ENCODE measurements at places on chromosomes 3 and 15.

- no peak for DNase-seq
These were observed at the start of gene TMEM158 for GRCh38 chr3:45226206-45226915. Gene TMEM158 (minus strand): TSS chr3:45226287. CDS start chr3:45226027, 260 bp downstream.

GRCh38 chr3:184672977-184673870, 38.6 kb downstream of the MAGEF1 start:
- DNase-seq: no peak

GRCh38 chr3:77342688-77343087, 302.8 kb downstream of the ROBO2 start:
- DNase-seq: no peak

GRCh38 chr3:103134023-103134724, 699.4 kb downstream of the ZPLD1 start:
- DNase-seq: no peak

GRCh38 chr3:99625237-99625622, 13.2 kb upstream of the COL8A1 start:
- DNase-seq: no peak

- DNase-seq: no peak
These were observed 88.1 kb downstream of the IQSEC1 start for GRCh38 chr3:12985148-12985547.

DNA sequence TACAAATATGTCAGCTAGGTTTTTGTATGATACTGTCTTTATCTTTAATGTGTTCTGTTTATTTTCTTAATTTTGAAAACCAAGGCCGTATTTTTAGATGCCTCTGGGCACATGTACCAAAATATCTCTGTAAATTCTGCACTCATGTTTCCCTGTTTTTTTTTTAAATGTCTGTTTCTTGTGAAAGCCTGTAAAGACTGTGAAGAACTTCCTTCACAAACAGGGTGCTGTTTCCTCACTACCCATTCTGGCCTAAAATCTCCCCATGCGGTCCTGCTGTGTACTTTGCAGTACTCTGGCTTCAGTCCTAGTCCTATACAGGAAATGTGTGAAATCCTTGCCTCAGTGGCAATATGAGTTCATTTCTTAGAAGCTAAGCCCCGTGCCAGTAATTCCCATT, 133.4 kb upstream of the ZBTB20 start:
- DNase-seq: no peak

- no peak for DNase-seq
These were observed 17.2 kb upstream of the ADIPOQ start for GRCh38 chr3:186825294-186825821.

DNA sequence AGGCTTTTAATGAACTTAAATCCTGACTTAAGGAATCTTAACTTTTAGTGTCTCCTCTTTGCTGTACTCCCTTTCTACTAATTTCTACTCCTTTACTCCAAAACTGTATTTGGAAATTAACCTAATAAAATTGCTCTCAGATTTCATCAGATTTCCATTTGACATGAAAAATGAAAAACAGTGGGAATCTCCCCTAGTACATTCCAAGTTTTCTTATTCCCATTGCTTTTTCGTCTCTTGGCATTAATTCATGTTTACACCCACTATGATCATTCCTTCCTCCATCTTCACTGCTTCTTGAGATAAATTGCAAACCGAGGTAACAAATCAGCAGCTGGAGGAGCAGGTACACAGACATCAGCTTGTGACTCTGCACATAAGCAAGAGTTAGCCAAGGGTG, 208.7 kb downstream of the VGLL3 start:
- no peak for DNase-seq

- DNase-seq: no peak
These were observed 2.5 kb upstream of the INAFM2 start for GRCh38 chr15:40320931-40321371.

DNA sequence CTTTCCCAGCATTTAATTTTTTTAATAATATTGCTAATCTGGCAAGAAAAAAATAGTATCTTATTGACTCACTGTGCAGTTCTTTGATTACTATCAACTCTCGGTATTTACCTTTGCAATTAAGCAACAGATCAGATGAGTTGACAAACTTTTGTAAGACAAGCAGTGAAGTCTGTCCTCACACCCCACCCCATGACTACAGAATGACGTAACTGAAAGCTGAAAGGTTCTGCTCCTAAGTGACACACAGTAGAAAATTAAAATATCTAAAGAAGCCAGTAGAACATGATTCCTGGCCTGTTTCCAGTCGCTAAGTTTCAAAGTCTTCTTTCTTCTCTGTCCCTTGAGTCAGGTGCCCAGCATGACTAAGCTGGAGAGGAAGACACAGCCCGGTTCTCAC, 135.5 kb downstream of the STT3B start:
- DNase-seq: no peak

GRCh38 chr3:184144505-184144904, 9.3 kb downstream of the EIF2B5 start:
- no peak for DNase-seq

DNA sequence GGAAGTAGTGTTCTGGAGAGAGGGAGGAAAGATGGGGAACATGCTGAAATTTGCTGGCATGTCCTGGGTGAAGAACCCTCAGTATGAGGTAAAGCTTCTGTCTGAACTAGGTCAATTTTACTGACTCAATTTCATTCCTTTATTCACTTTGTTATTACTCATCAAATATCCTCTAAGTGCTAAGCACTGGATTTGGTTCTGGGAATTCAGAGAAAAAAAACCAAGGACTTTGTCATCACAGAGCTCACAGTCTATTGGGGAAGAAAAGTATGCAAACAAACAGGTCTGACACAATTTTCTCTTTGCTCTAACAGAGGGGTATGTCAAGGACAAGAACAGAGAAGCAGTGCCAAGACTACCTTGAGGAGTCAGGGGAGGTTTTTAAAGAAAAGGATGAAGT, 68.0 kb downstream of the TFG start:
- no peak for DNase-seq

DNA sequence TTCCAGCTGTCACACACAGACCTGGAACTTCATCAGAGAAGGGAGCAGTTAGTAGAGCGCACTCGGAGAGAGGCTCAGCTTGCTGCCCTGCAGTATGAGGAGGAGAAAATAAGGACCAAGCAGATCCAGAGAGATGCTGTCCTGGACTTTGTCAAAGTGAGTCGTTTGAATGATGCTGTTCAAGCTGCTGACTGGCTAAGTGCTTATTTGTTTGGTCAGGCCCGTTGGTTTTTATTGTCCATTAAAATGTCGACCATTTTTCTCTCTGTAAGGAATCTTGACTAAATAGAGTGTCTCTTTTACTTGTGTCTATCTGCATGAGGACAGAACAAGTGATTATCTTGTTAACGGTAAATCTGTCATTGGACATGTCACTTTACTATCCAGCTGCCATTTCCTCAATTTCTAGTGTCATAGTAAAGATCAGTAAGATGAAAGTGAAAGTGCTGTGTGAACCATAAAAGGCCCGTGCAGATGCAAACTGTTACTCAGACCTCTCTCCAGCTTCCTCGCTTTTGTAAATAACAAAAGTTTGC, 56.9 kb downstream of the LRCH3 start:
- DNase-seq: peak; percentile 12

GRCh38 chr3:56923526-56924224, 121.9 kb upstream of the ARHGEF3 start:
- DNase-seq: no peak

DNA sequence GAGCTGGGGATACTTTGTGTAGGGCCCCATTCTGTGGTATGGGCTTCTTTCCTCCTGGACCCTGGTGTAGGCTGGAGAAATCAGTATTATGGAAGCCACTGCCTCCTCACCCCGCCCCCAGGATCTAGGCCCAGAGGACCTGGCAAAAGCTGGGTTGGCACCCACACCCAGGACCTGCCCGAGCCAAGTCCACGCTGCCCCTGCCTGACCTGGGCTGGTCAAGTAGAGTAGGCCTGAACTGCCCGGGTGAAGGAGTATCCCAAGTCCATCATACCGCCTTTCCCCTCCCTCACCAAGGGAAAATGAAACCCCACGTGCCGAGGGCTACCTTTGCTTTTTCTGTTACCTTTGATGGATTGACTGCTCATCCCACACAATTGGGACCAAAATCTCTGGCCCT, 37.7 kb upstream of the TRAK1 start:
- DNase-seq: no peak

- no peak for DNase-seq
These were observed 109.5 kb upstream of the LIPC start for GRCh38 chr15:58322253-58322652.

DNA sequence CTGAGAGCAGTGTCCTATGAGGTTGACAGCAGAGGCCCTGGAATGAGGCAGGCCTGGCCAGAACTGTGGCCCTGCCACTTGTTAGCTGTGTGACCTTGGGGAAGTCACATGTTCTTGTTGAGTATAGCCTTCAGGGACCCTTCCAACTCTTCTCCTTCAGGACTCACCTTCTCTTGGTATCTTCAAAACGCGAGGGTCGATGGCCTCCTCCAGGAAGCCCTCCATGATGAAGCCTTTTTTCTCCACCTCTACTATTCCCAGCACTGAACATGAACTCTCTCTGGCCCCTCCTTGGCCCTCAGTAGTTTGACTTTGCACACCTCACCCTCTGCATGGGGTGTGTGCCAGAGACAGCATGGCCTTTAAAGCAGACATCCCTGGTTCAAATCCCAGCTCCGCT, 195.1 kb upstream of the LINGO1 start:
- DNase-seq: no peak

- peak; percentile 8 for DNase-seq
These were observed 148.8 kb upstream of the GADL1 start for GRCh38 chr3:31043184-31043819.

Data from SIG-M5 (cell line).